ENCODE measurements at places on chromosomes 16 and 17.

GRCh38 chr16:83762992-83763358 is 44.8 kb upstream of the HSBP1 start:
- DNase-seq: no peak

DNA sequence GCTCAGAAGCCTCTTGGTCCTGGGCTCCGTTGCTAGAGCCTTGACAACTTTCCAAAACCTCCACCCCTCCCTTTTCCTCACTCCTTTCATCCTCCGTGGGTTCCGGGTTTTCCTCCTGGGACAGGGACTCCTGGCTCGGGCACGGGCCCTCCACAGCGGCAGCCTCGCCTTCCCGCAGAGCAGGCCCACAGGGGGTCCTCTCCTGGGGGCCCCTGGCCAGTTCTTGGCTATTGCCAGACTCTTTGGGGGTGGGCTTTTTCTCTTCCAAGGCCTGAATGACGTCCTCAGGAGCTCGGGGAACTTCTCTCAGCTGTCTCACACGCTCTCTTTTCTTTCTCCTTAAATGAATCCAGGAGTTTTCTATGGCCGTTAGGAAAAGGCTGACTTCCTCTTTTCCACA is 19.3 kb upstream of the MNT start:
- no peak for DNase-seq

GRCh38 chr17:35022536-35023063 is 40.9 kb downstream of the RFFL start:
- peak; percentile 86 for DNase-seq

- no peak for DNase-seq
Observed at GRCh38 chr16:74501484-74502478, 80.5 kb upstream of the CLEC18B start.

DNA sequence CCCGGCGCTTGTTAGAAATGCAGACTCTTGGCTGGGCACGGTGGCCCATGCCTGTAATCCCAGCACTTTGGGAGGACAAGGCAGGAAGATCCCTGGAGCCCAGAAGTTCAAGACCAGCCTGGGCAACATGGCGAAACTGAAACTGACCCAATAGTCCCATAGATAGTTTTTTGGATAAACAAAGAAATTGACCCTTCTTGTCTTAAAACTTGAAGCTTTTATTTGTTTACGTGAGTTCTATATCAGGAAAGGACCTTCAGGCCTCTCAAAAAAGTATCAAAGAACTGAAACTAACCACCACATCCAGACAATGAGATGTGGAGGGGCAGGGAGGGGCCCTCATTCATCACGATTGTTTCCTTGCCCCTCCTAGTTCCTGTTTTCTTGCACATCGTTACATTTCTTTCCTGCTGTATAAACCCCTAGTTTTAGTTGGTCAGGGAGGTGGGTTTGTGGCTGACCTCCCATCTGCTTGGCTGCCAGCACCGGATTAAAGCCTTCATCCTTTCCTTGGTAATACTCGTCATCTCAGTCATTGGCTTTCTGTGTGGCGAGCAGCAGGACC is 29.9 kb upstream of the PRM1 start:
- peak; percentile 46 for DNase-seq

- no peak for DNase-seq
Observed at GRCh38 chr16:49491106-49491670, 117.6 kb downstream of the C16orf78 start.

- DNase-seq: no peak
Observed at GRCh38 chr17:73493956-73494926, 150.0 kb downstream of the SDK2 start.

DNA sequence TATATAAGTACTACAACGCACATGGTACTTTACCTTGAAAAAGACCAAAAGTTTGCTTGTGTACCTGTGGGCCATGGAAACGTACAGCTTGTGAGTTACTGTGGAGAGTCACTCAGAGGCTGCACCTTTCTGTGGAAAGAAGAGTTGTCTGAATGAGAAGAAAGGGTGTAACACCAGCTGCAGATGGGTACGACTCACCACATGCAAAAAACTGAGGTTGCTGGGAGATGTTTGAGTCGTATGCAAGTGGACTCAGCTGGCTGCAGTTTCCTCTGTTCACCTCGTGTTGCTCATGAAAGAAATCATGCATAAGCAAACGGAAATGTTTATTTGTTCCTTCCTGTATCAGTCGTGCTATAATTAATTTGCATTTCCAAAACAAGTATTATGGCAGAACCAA is 22.4 kb upstream of the DYNLRB2 start:
- DNase-seq: peak; percentile 35

GRCh38 chr16:84254062-84254461 is 14.2 kb upstream of the KCNG4 start:
- no peak for DNase-seq

GRCh38 chr17:1713878-1714426 is 3.8 kb upstream of the TLCD2 start:
- no peak for DNase-seq

Data from suppressor macrophage treated with lipopolysaccharide for 1 hour (primary cell).